ENCODE measurements at places on chromosomes 12 and 14.
A peak's percentile ranks its signal among the peaks of the same experiment; 100 is the strongest.

DNA sequence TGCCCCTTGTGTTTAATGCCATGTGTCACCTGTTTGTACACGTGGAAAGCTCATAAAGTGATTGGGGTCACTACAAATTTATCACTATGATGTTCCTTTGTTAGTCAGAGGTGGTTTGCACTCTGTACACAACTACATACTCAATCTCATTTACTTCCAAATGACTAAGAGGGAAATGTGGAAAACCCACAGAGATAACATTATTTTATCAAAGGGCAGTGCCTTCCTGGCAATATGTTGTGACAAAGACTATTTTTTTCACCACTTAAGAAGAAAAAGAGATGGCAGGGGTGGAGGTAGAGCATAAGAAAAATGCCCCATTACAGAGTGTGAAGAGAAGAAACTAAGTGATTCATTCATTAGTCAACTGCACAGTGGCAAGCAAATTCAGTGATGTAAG, 1064.1 kb upstream of the FLRT2 start:
- no peak for DNase-seq

DNA sequence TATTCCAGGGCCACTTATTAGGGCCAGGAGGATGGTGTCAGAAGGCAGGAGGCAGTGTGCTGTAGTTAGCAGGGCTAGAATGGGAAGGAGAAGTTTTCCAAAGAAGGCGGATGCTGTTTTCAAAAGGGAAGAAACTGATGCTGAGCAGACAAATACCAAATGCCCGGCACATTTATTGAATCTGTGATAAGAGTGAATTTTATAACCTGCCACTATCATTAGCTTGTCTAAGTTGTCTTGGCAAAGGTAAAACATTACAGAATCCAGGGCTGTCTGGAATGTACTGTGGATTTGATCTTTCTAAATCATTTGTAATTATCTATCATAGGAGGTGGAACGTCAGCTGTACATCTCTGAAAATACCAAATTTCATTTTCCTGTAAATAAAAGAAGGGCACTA, 40.8 kb downstream of the NDUFA12 start:
- no peak for DNase-seq

- peak; percentile 69 for DNase-seq
Observed at GRCh38 chr12:89977405-89978085, 268.9 kb upstream of the ATP2B1 start.

DNA sequence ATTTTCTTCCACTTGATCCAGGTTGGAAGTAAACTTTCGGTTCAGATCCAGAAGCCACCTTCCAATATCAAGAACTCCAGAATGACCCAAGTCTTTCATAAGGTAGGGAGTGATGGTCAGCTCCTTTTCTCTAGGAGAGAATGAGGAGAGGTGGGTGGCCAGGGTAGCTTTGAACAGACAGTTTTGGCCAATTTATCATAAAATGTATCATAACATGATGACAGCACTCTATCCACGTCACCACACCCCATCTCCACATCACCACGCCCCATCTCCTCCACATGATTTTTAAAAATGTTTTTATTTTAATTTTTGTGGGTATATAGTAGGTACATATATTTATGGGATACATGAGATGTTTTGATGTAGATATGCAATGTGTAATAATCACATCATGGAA, 26.9 kb downstream of the DYRK4 start:
- no peak for DNase-seq

DNA sequence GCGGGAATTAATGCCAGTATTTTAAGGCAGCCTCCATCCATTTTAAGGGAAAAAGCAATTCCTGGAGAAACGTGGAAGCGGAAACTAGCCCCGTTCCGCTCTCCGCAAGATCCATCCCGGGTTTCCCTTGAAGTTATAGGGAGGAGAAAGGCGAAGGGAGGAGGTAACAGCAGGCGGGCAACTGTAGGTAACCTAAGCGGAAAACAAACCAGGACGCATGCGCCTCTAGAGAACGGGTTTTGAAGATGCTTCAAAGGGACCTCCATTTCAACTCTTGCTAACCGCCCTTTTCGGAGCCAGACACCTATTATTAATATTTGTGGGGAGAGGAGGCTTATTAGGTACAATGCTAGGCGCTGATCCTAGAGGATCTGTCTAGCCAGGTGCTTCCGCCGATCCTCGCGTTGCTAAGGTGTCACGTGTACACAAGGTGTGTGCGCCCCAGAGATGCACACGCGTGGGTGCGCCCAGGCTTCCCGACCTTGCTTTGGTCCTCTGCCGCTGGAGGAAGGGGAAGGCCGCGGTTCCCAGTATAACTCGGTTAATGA, 6.2 kb downstream of the TBX5 start:
- DNase-seq: peak; percentile 97

DNA sequence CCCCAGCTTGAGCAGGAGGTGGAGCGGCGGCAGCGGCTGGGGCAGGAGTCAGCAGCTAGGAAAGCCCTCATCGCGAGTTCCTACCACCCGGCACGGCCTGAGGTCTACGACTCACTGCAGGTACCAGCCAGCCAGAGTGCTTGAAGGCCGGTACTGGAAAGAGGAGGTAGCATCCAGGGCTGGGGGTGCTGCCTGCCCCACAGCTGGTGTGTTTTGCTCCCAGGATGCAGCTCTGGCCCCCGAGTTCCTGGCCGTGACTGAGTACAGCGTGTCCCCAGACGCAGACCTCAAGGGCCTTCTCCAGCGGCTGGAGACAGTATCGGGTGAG, 1.6 kb downstream of the OGFOD2 start:
- DNase-seq: no peak

DNA sequence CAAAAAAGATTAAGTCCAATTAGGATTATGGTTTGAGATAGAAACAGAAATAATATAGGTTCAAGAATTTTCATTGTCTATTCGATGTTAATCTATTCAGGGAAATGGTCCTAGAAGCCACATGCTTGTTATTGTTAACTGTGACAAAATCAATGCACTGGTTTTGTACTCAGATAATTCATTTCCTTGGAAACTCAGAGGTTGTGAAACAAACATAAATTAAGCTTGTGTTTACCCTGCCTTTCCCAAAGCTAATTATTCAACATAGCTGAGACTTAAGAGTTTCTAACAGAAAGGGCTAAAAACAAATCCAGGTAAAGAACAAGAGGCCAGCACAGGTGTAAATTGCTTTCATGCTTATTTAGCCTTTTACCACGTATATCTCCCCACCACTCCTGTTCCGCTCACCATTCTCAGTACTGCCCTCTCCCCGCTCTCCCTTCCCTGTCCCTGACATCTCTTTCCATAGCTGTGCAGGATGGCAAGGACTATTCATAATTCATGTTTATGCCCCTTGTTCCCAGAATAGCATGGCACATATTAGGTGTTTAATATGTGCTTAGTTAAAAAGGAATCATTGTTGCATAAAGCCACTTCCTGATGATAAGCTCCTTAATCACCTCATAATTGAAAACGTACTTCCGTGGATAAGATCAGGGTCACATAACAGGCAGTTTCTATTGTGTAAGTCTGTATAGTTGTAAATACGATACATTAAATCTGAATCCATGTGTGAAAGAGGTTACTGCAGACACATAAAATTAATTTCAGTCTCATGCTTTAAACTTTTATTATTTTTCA, 131.8 kb upstream of the USP15 start:
- no peak for DNase-seq

- DNase-seq: peak; percentile 86
Observed at GRCh38 chr12:569803-570434, 93.3 kb downstream of the NINJ2 start.

DNA sequence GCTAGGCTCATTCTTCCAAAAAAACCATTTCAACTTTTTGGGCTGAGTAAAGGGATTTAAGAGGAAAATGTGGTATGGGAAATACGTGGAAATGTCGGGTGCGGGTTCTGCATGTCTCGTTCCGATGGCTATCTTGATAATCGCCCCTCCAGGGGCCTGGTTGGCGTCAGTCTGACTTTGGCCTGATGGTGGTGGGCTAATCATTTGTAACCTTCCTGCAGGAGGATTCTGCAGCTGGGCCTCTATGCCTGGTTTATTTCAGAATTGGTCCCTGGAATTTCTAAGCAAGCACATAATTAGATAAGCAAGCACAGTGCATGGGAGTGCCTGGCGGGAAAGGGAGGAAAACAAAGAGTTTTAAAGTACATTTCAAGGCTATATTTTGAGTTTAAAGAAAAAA, 14.8 kb upstream of the SLC4A8 start:
- no peak for DNase-seq

DNA sequence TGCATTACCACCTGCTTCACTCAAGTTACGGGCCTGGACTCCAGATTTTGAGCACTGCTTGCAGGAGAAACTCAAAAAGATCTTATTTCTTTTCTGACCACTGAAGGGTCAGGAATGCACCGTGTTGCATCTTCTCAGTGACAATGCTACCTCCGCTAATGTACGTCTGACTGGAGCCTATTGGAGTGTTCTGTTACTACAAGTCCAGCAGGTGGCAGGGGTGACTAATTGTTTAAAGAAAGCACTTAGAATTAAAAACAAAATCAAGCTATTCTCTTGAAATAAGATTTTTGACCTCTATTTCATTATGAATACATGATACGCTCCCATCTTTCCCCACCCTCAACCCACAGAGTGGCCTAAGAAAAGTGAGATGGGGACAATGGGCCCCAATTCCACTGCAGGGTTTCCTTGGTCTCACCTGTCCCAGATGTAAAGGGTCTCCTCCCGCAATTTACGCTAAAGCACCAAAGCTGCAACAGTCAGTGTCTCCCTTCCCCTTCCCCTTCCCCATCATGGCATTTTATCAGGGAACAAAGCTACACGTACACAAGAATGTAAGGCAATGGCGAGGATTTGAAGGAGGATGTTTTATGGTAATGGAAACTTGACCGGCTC, 2.2 kb downstream of the TBPL2 start:
- peak; percentile 62 for DNase-seq

DNA sequence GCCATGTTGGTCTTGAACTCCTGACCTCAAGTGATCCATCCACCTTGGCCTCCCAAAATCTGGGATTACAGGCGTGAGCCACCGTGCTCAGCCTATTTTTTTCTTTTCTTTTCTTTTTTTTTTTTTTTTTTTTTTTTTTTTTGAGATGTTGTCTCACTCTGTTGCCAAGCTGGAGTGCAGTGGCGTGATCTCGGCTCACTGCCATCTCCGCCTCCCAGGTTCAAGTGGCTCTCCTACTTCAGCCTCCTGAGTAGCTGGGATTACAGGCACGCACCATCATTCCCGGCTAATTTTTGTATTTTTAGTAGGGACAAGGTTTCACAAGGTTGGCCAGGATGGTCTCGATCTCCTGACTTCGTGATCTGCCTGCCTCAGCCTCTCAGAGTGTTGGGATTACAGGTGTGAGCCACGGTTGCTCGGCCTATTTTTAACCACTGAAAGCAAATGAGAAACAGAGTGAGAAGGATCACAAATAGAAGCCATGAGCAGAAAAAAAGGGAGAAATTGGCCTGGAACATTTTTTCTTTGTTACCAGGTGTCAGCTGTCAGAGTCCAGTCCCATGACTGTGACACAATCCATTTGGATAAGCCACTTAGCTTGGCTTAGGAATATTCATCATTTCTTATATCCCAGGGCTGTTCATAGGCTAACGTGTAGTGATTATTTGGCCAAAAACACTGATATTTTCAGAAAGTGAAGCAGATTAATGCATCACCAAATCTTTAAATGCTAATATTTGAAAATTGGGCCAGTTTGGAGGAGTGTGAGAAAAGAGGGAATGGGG, 7.9 kb upstream of the NFKBIA start:
- DNase-seq: no peak

DNA sequence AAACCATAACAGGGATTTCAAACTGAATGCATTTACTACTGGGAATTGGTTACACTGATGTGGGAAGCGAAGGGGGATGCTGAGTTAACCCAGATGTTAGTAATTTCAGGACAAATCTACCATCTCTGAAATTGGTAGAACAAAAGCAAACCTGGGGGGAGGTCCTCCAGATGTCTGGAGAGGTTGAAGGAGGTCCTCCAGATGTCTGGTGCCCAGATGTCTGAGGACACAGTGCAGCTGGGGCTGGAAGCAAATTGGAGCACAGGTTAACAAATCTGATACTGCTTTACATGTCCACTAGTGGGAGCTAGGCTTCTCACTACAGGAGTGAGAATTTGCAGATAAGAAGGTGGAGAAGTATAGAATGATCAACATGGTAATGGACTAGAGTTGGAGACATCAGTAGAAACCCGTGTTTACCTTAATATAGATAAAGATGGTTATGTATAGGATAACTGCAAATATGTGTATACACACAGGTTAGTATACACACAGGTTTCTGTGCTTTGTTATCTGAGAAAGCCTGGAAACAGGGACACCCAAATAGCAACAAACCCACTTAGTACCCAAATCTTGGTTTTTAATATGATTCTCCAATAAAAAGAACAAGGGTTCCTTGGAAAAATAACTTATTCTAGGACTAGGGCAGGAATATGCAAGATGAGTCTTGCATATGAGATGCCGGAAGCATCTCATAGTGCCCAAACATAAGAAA, 162.5 kb downstream of the C12orf50 start:
- DNase-seq: peak; percentile 15
